ENCODE measurements at places on chromosomes 2 and 18. TPM values are rescaled to one million over a fixed set of nuclear protein-coding genes. Genes with fewer than 3 reads are reported as not detected.

The ACADL gene
- 0.05 TPM for total RNA-seq

The DSG1 gene
- not detected for total RNA-seq

The BOK gene
- 117 TPM for total RNA-seq

The IL1R2 gene
- total RNA-seq, result not detected

The NYAP2 gene
- not detected for total RNA-seq

The CNTNAP5 gene
- not detected for total RNA-seq

The GKN1 gene
- not detected for total RNA-seq

The GRHL1 gene
- total RNA-seq, result 0.82 TPM

The IL36RN gene
- total RNA-seq, result not detected

The ZNF397 gene
- 2.9 TPM for total RNA-seq

The CCL20 gene
- total RNA-seq, result 6.0 TPM

The FRZB gene
- not detected for total RNA-seq

The RIT2 gene
- total RNA-seq, result not detected

Data from glomerular endothelial cell (primary cell).